ENCODE measurements at places on chromosomes 13 and 19.
A peak's percentile ranks its signal among the peaks of the same experiment; 100 is the strongest.

DNA sequence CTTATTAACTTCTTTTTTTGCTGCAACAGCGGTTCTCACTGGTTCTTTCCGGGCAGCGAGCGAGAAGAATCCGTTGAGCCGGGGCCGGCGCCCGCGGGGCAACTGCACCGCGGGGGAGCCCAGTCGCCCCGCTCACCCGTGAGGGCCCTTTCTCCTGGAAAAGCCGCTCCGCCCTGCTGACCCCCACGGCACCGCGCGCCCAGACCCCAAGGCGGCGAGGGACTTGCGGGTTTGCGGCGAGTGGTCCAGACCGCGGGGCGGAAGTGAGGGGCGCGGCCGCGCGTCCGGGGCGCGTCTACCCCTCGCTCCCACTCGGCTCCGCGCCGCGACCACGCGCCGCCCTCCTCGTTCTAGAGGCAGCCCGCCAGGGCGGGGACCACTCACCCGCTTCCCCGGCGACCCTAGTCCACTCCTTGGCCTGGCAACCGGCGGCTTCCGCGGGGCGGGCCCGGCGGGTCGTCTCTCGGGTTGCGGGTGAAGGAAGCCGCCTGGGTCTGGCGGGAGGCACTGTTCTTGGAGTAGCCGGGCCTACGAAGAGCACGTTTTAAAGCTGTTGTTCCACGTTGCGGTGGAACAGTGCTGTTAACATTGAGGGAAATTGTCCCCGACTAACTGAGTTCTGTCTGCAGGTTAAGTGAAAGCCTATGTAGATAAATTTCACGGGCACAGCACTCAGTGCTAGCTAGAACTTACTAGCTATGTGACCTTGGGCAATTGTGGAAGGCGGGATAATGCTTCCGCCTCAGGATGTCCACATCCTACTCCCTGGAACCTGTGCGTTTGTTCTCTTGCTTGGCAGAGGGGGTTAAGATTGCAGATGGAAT, at the start of gene NEK3:
NEK3 (minus strand) TSS at position 439 of the 824 bp plus-strand sequence. CDS start 3,406 bp downstream, outside the sequence.
- peak; percentile 17 for DNase-seq

- DNase-seq: no peak
These were observed 5.4 kb downstream of the PNPLA6 start for GRCh38 chr19:7540761-7541474.

- no peak for DNase-seq
These were observed 9.4 kb upstream of the IGFL1 start for GRCh38 chr19:46220038-46220615.

GRCh38 chr19:55257461-55258420, 1.1 kb downstream of the PPP6R1 start:
- no peak for DNase-seq

- peak; percentile 96 for DNase-seq
These were observed 660 bp downstream of the ALKBH7 start for GRCh38 chr19:6373096-6373812.

DNA sequence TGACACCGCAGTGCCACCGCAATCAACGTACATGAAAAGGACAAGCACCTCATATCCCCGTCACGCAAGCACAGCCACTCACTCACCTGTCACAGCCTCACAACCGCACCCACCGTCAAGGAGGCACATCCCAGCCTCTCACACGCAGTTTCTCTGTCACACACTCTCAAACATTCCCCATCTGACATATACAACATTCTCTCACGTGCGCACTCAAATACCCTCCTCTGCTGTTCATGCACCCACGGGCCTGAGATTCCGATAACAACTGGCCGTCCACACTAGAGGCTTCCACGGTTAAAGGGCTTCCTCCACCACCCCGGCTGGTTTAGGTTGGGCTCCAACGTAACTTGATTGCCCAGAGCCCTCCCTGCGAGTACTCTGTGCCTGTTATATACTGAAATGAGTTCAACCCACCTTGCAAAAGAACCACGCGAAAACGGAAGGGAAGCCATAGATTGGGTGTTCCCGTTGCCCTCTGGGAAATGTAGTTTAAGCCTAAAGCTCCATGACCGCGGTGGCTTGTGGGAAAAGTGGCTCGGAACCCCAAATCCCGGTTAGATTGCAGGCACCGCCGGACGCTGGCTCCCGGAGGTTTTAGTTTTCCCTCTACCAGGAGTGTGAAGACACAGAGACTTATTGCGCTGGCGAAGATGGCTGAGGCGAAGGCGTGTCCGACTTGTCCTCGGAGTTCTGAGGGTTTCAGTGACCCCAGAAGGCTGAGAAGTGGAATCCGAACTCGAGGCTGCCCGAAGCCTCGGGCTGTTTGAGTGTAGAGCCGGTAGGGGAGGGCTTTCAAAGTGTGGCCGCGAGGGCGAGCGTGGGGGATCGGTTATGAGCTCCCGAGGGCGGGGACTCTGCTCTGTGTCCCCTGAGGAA, at the start of gene ZNF573:
ZNF573 (minus strand) TSS at position 460 of the 879 bp plus-strand sequence. CDS start 5,857 bp downstream, outside the sequence.
- DNase-seq: peak; percentile 42

GRCh38 chr13:91046715-91047327, 300.7 kb upstream of the MIR17HG start:
- no peak for DNase-seq

DNA sequence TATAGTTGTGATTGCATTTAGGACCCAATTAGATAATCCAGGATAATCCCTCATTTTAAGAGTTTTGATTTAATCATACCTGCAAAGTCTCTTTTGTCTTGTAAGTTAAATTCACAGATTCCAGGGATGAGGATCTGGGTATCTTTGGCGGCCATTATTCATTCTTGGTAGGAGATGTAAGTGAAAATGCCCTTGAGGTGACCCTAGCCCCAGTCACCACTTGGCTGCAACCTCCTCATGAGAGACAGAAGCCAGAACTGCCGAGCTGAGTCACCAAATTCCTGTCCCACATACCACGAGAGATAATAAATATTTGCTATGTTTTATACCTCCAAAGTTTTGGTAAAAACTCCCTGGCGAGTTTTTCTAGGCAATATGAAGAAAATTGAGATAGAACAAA, 389.4 kb downstream of the RFC3 start:
- DNase-seq: no peak

GRCh38 chr13:32175307-32175706, 139.9 kb downstream of the ZAR1L start:
- DNase-seq: no peak

DNA sequence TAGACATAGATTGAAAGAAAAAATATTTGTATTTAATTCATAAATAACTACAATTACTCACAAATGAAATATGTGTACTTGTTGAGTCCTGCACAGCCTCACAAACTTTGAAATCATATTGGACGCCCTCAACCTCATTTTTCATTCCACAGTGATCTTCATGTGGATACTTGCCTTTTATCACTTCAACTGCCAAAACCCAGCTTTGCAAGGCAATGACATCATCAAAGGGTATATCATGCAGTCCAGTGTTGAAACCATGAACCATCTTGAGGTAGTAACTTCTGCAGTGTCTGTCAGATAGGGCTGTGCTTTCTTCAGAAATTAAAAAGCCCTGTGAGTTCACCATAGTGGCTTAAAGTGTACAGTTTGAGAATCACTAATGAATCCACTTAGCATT, 82.2 kb downstream of the HS6ST3 start:
- DNase-seq: no peak

GRCh38 chr19:35013820-35014754, 14.0 kb downstream of the GRAMD1A start:
- no peak for DNase-seq

DNA sequence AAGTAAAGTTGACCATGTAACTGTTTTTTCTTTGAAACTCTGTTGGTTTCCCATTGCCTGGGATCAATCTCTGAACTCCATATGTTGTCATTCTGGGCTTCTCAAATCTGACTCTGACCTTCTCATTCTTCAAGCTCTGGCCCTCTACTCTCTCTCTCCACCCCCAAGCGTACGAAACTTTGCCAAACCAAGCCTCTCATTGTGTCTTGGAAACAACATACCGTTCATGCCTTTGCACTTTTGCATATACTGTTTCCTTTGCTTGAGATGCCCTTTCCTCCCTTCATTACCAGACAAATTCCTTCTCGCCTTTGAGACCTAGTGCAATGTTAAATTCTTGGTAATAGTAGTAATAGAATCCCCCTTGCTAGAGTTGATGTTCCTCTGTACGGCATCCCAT, 113.7 kb downstream of the OLFM4 start:
- no peak for DNase-seq

DNA sequence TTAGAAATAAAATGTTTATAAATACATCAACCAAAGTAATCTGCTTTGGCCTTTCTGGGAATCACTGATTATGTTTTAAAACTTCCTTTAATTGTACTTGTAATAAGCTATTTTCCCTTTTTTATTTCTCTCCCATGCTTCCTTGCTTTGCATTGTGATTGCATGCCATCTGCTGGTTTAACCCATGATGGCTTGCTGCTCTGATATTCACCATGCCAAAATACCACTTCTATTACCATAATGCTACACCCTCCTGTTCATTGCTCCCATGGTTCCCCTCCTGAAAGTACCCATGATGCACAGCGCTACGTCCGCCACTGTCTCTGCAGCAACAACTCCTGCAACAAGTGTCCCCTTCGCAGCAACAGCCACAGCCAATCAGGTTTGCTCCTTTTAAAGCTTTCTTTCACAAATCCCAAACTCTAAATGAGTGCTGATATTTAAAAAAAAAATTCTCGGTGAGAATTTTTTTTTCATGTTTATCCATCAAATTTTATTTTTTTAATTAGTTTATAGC, 67.7 kb upstream of the RAP2A start:
- DNase-seq: no peak

- no peak for DNase-seq
These were observed 38.1 kb downstream of the PSG5 start for GRCh38 chr19:43148233-43148632.

DNA sequence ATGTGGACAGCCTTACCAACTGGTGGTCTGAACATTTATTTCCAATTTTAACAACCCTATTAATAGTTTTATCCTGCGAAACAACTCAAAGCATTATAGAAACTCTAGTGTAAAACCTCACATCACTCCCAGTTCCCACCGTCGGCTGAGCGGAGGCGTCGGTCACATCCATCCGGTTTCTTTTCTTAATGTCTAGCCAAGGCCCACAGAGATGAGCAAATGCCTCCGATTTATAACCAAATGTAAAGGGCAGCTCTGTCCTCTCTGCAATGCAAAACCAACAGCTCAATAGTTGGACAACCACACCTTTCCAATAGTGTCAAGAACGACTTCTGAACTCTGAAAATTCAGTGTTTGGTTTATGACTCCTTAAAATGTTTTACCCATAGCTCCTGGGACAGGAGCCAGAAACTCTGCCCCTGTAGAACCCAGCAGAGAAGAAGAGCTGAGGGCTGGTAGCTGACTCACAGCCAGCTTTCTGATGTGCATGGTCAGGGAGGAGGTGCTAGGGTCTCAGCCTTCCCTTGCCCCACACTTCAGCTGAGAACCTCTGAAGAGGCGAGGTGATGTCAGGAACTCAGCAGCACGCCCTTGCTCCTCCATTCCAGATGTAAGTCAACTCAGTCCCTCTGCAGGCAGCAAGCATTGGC, 90.2 kb upstream of the UQCRFS1 start:
- no peak for DNase-seq

DNA sequence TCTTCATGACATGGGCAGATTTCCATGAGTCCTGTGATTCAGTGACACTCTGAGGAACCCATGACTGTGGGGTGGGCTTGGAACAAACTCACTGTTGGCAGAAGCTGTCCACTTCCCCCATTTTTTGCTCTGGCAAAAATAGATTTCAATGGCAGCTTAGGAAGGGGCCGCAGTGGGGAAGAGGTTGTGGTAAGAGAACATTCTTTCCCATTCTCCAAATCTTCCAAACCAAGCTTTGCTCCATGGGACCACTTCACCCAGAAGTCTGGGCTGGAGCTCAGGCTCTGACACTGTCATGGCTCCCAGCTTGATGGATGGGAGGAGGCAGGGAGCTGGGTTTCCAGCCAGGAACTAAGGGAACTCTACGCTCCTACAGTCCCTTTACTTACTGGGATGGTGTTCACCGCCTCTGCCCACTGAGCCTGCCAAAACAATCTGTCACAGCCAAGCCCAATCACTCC, 24.9 kb upstream of the MEDAG start:
- peak; percentile 57 for DNase-seq

DNA sequence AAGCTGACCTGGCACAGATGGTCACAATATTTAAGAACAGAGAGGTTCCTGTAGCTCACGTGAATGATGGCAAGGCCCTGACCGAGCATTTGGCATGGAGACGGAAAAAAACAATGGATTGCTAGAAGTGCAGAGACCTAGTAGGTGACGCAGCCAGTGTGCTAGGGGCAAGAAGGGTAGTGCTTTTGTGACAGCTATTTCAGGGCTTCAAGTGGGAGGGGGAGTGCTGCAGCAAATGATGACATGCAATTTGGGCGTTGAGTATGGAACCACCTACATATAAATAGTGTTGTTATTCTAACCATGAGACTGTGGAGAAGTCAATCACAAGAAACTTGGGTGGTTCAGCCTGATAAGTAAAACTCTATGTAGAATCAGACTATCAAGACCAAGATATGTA, 65.7 kb upstream of the IL17D start:
- no peak for DNase-seq

DNA sequence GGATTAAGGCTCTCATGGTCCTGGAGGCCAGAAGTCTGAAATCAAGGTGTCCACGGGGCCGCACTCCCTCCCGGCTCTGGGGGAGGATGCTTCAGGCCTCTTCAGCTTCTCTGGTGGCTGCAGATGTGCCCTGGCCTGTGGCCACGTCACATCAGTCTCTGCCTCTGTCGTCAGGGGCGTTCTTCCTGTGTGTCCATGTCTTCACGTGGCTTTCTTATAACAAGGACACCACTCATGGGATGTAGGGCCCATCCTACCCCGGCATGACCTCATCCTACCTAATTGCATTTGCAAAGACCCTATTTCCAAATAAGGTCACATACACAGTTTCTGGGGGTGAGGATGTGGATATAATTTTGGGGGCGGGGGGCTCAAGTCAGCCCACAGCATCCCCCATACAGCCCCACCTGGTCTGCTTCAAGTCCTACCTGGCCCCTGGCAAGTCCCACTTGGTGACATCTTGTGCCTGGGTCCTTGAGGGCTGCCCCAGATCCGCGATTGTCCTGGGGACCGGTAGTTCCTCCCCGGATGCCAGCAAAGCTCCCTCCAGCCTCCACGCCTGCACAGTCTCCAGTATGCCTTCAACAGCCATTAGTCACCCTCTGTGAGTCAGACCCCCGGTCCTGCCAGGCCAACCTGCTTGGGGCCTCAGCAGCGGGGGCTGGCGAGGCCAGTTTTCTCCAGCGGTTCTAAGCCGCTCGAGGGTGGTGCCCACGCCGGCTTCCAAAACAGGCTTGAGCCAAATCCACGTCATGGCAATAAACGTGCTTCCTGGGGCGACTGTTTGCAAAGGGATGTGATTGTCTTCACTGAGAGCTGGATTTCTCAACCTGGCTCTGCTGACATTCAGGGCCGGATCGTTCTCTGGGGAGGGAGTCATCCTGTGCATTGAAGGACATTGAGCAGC, 32.2 kb downstream of the MYO9B start:
- peak; percentile 96 for DNase-seq

All from thoracic aorta (tissue), 2 donors.